ENCODE measurements at places on chromosomes 1 and 21.

DNA sequence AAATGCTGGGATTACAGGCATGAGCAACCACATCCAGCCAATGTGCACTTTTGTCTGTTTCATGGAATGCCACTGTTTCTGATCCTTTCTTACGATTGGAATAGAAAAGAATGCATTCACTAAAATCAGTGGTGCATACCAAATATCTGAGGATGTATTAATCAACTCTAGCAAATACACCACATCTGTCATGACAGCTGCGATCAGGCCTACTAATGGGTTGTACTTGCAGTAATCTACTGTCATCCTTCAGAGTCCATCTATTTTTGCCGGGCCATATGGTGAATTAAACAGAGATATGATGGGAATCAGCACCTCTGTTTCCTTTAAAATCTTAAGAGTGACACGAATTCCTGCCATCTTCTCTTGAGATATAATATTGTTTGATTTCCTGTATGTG lies 8.5 kb upstream of the USP1 start:
- DNase-seq = no peak

GRCh38 chr1:19616489-19616888 lies 27.6 kb upstream of the NBL1 start:
- DNase-seq = no peak

DNA sequence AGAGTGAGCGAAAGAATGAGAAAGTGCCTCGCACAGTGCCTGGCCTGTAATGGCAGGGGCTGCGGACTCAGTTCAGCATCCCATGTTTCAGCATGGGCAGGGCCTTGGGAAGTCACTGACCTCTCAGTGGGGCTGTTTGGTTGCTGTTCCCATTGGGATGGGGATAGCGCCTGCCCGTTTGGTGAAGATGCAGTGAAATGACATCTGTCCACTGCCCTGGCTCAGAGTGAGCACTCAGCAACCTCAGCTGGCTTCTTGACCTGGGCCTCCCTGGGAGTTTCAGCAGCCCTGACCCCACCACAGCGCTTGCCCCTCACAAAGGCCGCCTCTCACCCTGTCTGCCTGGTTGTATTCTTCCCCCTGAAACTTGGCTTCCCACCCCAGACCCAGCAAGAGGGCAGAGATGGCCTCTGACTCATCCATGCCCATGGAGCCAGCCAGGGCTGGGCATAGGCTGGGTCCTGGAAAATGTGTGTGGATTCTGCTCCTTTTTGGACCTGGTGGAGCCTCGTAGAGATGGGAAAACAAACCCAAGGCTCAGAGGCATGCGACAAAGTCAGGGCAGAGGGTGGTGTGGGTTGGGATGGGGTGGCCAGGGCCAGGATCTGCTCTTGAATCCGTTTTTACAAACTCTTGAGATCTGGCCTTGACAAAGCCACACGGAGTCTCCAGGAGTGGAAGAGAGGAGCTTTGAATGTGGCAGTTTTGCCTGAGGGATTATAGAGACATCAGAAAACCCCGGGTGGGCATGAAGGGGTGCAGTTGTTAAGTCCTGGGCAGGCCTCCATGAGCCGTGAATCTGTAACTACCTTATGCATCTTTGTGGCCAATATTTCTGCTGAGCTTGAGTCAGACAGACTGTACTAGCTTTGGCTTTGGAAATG lies 1.2 kb downstream of the XKR8 start:
- DNase-seq = no peak

DNA sequence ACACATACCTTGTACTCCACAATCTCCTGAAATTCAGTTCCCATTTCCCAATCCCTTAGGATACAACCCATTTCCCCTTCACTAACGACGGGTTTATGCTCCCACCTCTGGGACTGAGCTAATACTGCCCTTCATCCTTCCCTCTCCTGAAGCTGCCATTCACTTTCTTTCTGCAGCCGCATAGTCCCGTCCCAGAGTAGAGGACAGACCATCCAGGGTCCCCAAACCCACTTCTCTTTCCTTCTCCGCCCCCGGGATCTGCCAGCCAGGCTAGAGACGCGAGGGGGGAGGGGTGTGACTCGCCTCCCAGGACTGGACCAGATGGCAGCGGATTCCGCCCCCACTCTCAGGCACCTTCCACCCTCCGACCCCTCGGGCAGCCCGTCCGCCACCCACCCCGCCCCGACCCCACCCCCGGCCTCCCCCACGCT lies 679 bp downstream of the ABL2 start:
- no peak for DNase-seq

DNA sequence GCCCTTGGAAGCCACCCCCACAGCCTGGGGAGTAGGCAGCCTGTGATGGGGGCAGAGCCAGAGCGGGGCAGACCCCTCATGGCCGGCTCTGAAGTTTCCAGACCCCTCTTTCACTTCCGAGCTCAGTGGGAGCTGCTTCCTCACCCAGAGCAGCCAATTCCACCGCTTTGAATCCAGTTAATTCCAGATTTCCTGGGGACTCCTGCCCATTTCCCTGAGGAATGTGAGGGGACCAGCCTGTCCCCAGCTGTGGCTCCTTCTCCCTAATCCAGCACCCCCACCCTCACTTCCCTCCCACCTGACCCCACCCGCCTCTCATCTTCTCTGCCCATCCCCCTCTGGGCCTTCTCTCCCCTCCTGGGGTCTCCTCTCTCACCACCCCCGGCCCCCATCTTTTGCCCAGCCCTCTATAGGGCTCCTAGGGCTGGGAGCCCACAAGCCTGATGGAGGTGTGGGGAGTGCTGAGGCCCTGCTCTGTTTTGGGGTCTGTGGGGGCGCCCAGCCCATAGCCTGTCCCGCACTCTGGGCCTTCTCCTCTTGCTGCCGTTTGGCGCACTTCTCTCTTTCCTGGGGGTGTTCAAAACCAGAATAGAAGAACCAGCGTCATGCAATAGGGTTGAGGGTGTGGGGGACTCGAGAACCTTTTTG lies 26.2 kb upstream of the TNFRSF1B start:
- DNase-seq = no peak

DNA sequence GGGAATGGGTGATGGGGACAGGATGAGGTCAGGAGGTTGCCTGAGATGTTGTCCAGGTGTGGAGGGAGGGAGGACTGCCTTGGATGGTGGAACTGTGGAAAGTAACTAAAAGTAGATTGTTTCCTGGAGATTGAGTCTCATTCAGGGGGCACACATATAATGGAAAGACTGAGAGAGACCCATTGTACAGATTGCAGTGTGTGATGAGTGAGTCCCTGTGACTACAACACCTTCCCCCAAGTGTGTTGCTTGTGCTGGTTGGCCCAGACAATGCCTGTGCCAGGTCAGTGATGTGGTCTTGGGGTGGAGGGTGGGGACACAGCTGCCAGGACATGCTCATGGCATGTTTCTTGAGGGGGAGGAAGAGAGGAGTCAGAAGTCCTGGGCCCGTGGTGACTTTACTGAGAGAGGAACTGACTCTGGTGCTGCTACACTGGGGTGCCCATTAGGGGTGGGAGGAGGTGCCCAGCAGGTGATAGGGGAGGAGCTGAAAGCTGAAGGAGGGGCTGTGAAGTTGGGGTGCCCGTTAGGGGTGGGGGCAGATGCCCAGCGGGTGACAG lies 5.2 kb downstream of the SNAP47 start:
- no peak for DNase-seq

DNA sequence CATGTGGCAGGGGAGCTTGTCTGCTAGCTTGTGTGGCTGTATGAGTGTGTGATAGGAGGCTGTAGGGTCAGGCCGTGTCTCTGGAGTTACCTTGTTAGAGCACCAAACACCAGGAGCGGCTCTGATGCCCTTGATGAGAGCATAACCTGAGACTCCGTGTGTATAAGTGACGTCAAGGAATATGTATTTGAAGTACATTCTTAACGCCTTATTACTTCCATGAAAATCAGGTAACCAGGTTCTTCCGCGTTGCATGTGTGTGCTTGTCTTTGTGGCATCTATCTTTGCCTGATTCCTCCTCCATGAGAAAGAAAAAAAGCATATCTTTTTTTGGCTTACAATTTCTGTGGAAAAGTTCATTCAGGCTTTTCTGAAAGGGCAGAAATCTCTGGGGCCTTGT lies 4.6 kb downstream of the OLFML3 start:
- DNase-seq = no peak

GRCh38 chr21:38489729-38490128 lies 8.5 kb downstream of the ERG start:
- no peak for DNase-seq

DNA sequence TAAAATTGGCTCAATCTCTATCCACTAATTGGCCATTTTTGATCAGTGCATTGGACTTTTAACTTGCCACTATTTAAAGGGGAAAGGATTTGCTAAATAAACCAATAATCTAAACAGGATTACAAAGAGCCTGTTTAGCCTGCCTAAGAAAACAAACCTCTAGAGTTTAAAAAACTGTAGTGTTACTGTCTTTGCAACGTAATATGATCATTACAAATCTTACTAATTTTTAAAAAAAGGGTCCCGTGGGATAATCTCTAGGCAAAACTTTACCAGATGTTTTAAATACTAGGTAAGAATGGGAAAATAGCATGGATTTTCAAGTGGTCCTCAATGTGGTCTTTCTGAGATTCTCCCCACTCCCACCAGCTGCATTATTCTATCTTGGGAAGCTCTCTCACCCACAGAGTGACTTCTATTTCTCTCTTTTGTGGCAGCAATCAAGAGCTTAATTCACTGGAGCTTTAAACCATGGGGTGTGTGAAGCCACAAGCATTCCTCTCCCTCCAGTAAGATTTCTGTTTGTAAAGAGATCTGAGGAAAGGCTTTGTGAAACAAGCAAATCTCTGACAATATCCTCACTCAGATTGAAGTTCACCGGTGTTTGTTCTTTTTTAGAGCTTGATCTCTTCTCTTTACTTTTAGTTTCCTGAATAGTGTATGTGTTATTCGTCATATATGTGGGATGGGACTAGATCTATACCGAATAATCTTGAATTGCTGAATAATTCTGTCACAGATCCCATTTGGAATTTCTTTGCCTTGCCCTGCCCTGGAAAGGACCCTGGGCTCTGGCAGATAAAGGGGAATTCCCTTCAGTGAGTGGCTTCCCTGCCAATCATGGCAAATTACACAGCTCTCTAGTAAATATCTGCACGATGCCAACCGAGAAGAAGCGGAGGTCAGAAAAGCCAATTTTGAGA lies 132.2 kb downstream of the TLR5 start:
- DNase-seq = no peak

DNA sequence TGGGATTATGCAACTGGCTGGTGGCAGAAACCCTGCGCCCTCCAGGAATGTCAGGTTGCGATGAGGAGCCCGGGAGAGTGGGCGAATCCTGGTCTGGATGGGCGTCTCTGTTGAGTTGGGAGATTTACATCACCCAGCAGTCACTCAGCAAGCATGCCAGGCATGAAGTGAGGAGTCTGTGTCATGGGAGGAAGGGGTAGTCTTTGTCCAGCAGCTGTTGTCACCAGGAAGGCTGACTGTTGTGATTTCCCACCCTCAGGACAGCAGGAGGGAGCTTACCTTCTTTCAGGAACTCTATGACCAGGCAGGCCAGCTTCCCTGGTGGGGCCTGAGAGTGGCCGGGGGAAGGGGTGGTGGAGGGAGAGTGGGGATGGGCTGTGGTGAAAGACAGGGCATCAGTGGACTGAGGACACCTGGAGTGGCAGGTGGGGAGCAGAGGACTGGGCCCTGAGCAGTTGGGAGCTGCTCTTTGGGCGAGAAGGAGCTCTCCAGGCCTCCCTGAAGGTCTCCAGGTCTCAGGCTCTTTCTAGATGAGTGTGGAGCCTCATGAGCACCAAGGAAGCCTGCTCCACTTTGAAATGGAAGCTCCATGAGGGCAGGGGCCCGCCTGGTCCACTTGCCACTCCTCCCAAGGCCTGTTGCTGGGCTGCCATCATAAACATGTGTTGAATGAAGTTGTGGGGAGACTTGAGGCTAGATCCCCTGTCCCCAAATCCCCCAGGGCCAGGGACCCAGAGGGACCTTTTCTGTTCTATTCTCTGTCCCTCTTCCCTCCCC lies 21.3 kb upstream of the PKP1 start:
- DNase-seq = no peak

GRCh38 chr1:110281363-110282290 lies 57.5 kb upstream of the RBM15 start:
- no peak for DNase-seq

DNA sequence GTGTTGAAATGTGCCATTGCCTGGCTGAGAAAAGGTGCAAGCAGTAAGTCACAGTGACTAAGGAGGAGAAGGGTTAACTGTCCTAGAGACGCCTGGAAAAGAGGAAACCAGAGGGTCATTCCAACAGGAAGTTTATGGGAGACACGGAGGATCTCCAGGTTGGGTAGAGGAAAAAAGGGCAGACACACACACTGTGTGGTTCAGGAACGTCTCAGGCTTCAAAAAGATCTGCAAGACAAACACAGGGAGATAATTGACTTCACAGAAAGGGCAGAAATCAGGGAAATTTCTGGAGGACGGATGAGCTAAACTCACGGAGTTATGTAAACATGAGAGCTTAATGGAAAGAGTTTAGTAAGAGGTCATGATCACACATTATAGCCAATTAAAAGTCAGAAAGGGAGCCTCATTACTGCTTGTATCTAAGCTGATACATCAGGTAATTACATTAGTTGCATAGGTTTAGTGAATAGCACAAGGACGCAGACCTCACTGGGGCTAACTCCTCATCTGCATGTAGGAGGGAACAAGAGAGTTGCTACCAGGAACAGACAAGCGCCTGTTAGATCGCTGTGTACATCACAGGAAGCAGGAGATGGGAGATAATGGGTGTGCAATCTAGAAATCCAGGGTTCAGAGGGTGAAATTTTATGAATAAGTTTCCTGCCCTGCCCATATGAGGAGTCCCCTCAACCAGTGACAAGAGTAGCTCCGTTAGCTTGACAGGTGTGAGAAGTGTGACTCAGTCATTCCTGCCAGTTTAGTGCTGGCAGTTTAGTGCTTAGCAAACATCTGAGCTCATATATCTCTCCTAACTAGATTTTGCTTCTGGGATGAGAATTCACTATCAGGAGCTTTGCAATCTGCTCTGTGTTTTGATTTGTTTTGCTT lies 96.6 kb upstream of the TNR start:
- no peak for DNase-seq

DNA sequence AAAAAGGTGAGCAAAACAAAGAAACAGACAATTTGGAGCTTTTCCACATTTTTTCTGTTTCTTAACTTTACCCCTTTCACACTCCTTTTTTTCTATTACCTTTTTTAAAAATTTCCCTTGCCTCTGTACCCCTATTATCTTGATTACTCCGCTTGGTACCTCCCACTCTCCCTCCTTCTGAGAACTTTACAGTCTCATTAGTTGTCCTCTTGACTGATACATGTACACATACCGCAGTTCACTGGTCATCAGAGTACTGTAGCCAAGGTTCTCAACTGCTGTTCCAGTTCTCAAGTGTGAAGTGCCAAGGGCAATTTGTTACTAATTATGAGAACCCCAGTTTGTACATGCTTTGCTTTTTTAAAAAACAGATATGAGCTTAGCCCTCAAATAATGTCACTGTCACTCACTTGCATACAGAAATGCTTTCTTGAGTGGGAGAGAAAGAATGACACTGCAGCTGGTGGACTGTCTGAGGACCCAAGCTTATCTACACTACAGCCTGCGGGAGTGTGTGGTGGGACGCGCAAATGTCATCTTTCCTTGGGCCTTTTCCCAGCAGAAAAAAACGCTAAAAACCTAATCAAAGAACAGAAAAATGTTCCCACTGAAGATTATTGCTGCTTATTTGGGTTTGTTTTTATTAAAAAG lies 160.8 kb downstream of the DISP1 start:
- DNase-seq = no peak
